ENCODE measurements at places on chromosomes 12 and 14. TPM values are rescaled to one million over a fixed set of nuclear protein-coding genes. Genes with fewer than 3 reads are reported as not detected.

The SLC2A3 gene
- total RNA-seq = 114 TPM

The CFAP54 gene
- total RNA-seq = 0.24 TPM

The TSPAN8 gene
- total RNA-seq = 0.29 TPM

DNA sequence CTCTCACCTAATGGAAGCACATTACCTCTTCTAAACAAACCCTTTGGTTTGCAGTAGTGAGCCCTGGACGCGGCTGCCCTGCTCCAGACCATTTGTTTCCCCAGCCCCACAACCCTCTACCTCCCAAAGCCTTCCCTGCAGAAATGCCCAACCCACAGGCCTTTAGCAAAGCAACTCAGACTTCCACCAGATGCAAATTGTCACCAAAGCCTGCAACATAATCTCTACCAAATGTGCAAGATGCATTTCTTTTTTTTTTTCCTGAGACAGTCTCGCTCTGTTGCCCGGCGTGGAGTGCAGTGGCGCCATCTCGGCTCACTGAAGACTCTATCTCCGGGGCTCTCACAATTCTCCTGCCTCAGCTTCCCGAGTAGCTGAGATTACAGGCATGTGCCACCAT lies 56.2 kb downstream of the VWF start:
- DNase-seq = no peak

- DNase-seq = no peak
Observed at GRCh38 chr12:102120564-102120873, 536 bp downstream of the PARPBP start.

DNA sequence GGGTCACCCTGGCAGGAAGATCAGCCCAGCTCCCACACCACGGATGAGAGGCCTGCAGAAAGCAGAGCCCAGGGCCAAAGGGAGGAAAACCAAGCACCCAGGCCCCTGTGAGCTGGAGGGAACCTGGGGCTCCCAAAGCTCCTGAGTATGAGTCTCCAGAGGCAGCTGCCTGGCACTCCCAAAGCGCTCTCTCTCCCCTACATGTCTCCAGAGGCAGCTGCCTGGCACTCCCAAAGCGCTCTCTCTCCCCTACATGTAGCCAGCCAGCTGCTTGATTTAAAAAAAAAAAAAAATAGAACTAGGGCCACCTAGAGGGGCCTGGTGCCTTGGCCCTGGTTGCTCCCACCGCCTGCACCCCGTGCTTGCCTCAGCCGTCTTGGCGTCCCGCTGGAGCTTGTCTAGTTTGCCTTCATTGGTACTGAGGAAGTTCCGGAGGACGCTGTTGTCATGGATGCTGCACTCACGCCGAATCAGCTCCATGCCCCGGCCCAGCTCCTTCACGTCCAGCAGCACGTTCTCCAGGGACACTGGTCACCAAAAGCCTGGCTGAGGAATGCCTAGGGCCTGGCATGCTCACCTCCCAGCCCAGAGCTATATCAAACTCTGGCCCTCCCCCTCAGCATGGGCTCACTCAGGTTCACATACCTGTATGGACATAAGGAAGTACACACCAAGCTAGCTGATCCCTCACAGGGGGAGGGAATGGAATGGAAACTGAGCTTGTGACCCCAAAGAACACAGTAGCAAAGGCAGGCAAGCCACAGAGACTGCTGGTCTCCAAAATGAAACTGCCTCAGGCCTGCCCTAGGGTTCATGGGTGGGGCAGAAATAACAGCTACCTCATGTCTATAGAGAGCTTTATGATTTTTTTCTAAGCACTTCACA lies 24.7 kb downstream of the PRPF40B start:
- no peak for DNase-seq

DNA sequence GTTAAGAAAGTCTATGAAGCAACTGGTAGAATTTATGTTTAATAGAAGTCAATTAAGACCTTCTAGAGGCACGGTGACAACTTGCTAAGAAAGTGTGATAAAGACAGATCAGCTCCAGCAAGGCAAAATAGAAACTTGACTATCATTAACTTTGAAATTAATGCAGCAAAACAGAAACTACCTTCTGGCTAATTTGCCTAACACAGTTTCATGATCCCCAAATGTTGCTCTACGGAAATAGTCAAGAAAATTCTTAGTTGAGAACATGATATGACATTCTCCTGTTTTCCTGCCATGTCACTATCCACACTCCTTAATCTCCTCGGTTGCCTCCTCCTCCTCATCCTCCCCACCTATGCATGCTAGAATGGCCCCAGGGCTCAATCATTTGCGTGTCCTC lies 4.2 kb downstream of the DENND5B start:
- DNase-seq = no peak

- DNase-seq = no peak
Observed at GRCh38 chr14:24353559-24354481, 14.0 kb upstream of the RIPK3 start.

DNA sequence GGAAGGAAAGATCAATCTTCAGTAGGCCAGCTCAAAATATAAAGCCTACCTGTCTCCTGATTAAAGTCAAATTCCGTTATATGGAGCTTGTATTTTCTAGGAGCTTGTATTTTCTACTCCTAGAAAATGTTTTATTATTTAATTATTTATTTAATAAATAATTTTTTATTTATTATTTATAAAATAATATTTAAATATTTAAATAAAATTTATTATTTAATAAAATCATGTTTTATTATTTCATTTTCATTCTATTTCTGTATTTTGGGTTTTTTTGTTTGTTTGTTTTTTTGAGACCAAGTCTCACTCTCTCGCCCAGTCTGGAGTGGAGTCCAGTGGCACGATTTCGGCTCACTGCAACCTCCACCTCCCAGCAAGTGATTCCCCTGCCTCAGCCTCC lies 9.7 kb downstream of the OR6C75 start:
- DNase-seq = no peak

GRCh38 chr12:575129-575502 lies 88.1 kb downstream of the NINJ2 start:
- DNase-seq = no peak

- no peak for DNase-seq
Observed at GRCh38 chr14:102496958-102497744, 12.4 kb downstream of the ANKRD9 start.

DNA sequence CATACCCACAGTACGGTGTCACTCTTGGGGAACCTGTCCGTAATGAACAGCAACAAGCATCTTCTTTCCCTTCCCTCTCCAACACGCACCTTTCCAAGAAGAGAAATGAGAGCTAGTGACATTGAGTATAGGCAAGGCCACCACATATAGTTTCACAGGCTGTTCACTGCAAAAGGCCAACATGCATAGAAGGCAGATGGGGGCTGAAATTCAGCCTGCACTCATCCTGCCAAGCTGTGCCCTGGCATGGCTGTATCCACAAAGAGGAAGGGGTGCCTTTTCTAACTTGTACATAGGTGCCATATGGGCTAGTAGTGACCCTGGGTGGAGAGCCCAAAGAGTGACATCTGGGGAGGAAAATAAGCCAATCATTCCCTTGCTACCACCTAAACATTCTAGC lies 169.6 kb downstream of the ZFP36L1 start:
- no peak for DNase-seq

GRCh38 chr14:29587761-29588470 lies 339.7 kb downstream of the PRKD1 start:
- no peak for DNase-seq

DNA sequence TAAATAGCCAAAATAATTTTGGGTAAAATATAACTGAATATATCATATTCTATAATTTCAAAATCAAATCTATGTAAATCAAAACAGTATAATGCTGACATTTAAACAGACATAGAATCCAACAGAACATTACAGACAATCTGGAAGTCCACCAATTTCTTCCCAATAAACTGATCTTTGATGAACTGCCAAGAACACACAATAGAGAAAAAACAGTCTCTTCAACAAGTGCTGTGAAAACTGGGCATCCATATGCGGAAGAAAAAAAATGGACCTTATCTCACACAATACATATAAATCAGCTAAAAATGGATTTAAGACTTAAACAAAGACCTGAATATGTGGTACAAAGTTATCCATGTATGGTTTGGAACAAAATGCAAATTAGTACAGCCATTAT lies 1022.7 kb downstream of the TMEM121 start:
- DNase-seq = no peak
